ENCODE measurements at places on chromosomes 2 and 18.

- no peak for DNase-seq
Measured at GRCh38 chr2:31110431-31110830, 27.8 kb downstream of the GALNT14 start.

GRCh38 chr2:181072486-181073235 is 92.3 kb downstream of the UBE2E3 start:
- no peak for DNase-seq

GRCh38 chr2:230068016-230068650 is 591 bp downstream of the SLC16A14 start:
- no peak for DNase-seq

- no peak for DNase-seq
Measured at GRCh38 chr2:236162031-236162845, 5.9 kb downstream of the GBX2 start.
